ENCODE measurements at places on chromosomes 2 and 18. TPM values are rescaled to one million over a fixed set of nuclear protein-coding genes. Genes with fewer than 3 reads are reported as not detected.

Gene NDUFB3
- 100 TPM for total RNA-seq

Gene SNTG2
- 2.8 TPM for total RNA-seq

GRCh38 chr18:12021077-12021476 lies 39.8 kb downstream of the IMPA2 start:
- no peak for DNase-seq

- no peak for DNase-seq
Observed at GRCh38 chr2:157911246-157911645, 35.1 kb upstream of the ACVR1 start.

DNA sequence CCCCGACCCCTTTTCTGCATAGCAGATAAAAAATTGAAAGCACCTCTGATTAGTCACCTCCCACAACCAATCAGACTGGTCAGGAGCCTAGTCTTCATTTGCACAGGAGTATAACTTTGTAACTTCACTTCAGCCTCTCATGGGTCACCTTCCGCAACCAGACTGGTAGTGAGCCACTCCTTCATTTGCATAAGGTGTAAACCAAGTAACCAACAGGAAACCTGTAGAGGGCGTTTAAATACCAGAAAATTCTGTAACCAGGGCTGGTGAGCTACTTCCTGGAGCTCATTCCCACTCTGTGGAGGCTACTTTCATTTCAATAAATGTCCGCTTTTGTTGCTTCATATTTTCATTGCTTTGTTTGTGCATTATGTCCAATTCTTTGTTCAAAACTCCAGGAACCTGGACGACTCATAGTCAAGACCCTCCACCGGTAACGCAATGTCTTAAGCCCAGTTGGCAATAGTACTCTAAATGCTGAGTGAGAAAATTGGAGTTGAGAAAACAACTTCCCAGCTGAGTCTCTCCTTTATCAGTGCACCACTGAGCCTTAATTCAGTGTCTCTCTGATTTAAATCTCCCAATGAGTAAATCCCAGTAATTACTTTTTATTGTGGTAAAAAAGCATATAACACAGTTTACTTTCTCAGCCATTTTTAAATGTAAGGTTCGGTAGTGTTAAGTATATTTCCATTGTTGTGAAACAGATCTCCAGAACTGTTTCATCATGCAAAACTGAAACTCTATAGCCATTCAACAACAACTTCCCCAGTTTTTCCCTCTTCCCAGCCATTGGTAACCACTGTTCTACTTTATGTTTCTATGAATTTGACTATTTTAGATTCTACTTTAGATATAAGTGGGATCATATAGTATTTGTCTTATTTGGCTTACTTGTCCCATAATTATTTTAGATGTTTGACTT lies 392.7 kb upstream of the SLC8A1 start:
- DNase-seq, result no peak

DNA sequence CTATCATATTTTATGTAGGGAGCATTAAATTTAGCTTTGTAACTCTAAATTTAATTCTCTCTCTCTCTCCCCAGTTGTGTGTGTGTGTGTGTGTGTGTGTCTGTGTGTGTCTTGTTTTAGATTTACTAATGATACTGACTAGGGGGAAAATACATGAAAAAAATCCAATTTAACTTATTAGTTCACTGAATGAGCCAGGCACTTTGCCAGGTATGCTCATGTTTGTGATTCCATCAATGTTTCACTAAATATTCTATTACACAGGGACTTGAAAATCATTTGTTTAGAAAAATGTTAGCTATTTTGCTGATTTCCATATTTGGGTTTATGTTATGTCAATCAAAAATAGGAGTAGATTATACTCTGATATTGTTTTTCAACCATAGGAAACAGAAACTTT lies 203.7 kb upstream of the ZNF804A start:
- DNase-seq, result no peak

- no peak for DNase-seq
Observed at GRCh38 chr2:69566669-69567068, 76.9 kb downstream of the AAK1 start.

DNA sequence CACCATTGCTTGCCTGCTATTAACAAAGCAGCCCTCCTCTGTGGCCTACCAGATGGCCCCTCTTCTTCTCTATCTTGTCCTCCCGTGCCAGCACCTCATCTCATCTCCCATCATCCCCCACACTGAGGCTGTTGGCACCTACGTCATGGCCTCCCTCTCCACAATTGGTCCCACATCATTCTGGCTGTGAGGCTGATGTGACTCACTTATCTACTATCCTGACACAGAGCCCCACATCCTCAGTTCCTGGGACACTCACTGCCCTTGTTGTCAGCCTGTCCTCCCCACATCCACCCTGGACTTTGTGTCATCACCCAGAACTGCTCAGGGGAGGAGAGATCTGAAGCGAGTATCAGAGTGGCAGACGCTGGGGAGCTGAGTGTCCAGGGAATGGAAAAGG lies 102.9 kb downstream of the MRO start:
- no peak for DNase-seq

DNA sequence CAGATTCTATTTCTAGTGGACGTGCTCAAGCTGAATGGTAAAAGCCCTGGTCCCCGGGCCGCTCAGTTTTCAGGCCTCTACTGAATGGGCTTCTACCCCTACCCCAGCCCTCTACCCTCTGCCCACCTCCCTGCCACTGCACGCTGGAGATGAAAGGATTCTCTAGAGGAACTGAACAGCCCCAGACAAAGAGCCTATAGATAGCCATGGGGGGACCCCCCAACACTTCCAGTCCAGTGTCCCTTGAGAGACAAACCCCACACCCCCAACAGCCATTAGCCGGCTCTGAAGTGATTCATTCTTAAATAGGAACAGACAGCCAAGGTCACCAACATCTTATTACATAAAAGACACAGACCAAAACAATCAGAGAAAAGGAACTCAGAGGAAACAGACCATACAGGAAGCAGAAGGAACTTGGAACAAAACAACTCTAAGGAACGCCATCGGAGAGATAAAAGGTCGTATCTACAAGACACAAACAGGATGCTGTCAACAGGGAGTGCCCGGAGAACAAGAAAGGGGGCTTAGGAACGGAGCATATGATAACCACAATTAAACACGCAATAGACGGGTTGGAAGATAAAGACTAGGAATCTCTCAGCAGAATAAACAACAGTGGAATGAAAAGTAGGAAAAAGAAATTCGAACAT lies 23.5 kb downstream of the TMEM37 start:
- no peak for DNase-seq

- no peak for DNase-seq
Observed at GRCh38 chr2:231161252-231161839, 36.5 kb upstream of the HTR2B start.

DNA sequence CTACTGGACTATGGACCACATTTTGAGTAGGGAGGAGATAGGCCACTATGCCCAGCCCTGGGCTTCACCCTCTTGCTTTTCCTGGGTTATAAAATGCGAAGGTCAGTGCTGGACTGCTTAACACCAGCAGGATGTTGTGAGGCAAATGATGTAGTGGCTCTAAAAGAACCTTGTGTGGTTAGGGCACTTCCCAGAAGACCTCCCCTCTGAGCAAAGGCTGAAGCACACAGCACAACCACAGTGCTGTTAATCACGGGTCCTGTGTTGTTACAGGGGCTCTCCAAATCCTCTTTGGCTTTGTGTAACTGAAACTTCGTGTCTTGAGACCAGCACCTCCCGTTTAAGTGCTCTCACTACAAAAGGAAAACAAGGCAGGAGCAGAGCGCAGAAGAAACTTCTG lies 166.9 kb downstream of the KLHL29 start:
- no peak for DNase-seq

- DNase-seq, result no peak
Observed at GRCh38 chr2:226325526-226325925, 474.1 kb downstream of the IRS1 start.

All from mucosa of descending colon (tissue), 3 donors.